Activated CD8-positive, alpha-beta T cell treated with anti-CD3 and anti-CD28 coated beads, Interleukin-2, amount 10 ng/mL, durations not matched to agents 7 days and 5 days (primary cell): ENCODE measurements at places on chromosomes 3 and 15. TPM values are rescaled to one million over a fixed set of nuclear protein-coding genes. Genes with fewer than 3 reads are reported as not detected.

The IL20RB gene
- total RNA-seq, result 1.6 TPM

The TNNC1 gene
- total RNA-seq, result 2.1 TPM

The CDHR4 gene
- total RNA-seq, result not detected

The SCN11A gene
- total RNA-seq, result not detected

The CD200 gene
- 1.4 TPM for total RNA-seq

The PARP3 gene
- total RNA-seq, result 20.4 TPM

The ROPN1 gene
- not detected for total RNA-seq

The CPNE4 gene
- not detected for total RNA-seq

The LSAMP gene
- not detected for total RNA-seq

The AMIGO3 gene
- 0.95 TPM for total RNA-seq

The LOXL1 gene
- total RNA-seq, result 5.9 TPM

DNA sequence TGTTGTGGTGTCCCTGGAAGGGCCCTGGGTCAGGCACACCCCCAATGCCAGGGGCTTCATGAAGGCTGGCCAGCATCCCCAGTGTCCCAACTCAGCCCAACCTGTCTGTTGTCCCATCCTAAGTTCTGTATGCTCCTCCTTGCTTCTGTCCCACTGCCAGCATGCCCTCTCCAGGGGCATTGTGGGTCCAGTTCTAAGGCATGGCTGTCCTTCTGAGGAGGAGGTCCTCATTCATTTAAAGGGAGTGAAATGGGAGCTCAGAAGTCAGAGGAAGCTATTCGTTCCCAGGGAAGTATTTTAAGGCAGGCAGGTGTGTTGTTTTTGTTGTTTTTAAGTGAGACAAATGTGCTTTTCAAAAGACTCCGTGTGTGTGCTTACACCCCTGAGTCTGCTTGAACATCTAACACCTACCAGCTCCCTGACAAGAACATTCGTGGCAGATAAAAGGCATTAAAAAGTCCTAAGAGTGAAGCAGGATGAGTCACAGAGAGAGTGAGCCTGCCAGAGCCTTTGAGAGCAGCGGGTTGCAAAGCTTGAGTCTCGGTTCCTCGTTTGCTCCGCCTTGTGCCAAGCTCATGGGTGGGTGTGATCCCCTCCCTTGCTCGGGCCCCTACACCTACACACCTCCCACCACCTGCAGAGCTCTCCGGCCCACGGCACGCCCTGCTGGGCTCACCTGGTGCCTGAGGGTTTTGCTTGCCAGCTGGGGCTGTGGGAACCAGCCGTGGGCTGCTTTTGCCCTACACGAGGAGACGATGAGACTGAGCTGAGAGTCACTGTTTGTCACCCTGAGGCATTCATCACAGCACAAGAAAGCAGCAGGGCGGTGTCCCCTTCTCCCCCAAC is 183.4 kb upstream of the TOPAZ1 start:
- DNase-seq, result peak; percentile 32
- H3K4me1 ChIP-seq, result peaks cover 33% of the 10 kb centered on the region
- no peak overlapping the region for H3K4me3 ChIP-seq
- H3K36me3 ChIP-seq, result no peaks in the 10 kb centered on the region
- no peak overlapping the region for H3K27ac ChIP-seq
- peaks cover 7% of the 10 kb centered on the region for H3K27me3 ChIP-seq

- H3K4me3 ChIP-seq, result peak overlapping the region; percentile 95
- H3K4me1 ChIP-seq, result peaks cover 70% of the 10 kb centered on the region
- peaks cover 62% of the 10 kb centered on the region for H3K36me3 ChIP-seq
These were observed 3.1 kb downstream of the TIPARP start for GRCh38 chr3:156677536-156677935.

DNA sequence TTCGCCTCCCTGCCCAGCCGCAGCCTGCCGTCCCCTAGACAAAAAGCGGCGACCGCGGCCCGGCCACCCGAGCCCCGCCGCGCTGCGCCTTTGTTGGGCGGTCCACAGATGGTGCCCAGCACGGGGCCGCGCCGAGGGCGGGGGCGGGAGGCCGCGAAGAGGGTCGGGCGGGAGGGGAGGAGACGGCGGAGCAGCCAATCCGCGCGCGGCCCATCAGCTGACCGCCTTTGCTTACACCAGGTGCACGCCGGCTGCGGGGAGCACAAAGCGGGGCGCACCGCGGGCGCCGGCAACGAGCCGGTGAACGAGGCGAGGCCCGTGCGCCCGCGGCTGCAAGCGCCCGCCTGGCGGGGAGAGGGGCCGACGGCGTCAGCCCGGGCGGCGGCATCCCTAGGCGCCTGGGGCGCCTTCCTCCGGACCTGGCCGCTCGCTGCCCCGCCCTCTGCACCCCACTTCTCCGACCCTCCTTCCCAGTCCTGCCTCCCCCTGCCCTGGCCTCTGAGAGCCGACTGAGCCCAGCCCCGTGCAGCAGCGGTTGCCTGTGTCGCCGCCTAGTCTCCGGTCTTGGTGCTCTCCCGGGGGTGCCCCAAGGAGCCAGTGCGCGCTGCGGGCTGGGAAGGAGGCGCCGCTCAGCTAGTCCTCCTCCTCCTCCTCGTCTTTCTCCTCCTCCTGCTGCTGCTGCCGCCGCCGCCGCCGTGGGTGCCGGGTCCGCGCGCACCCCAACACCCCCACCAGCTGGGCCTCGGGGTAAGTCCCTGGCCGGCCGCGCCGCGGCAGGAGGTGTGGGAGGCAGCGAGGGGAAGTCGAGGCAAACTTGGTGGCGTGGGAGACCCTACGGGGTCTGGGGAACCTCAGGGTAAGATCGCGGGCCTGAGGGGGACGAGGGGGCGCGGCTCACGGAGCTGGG is at the start of gene LRRN1:
TSS of gene LRRN1 (plus strand) at position 259 of the 907 bp plus-strand sequence. CDS start 45,211 bp downstream, outside the sequence.
- H3K27me3 ChIP-seq, result peaks cover 33% of the 10 kb centered on the region
- no peaks in the 10 kb centered on the region for H3K36me3 ChIP-seq
- peak within 1 kb of the TSS; percentile 80 for H3K4me3 ChIP-seq

GRCh38 chr3:154952553-154952952 is 127.6 kb upstream of the MME start:
- no peaks in the 10 kb centered on the region for H3K36me3 ChIP-seq
- H3K4me1 ChIP-seq, result no peaks in the 10 kb centered on the region
- no peak overlapping the region for H3K4me3 ChIP-seq
- H3K27ac ChIP-seq, result no peak overlapping the region
- no peak for DNase-seq
- no peaks in the 10 kb centered on the region for H3K27me3 ChIP-seq

DNA sequence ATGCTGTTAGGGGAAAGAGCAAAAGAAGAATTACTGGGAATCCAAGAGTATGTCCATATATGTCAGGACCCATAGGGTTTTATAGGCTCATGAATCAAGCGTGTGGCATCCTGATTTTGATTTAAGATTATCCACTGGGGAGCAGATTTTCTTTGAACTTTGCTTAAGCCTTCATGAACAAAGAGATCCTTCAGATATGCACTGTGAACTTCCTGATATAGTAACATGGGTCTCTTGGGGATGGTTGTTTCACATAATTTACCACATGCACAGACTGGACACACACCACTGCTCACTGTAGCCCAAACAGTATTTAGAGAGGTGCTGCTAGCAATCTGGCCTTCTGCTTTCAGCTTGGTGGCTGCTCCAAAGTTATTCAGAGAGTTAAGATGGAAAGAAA is 200.9 kb upstream of the ZPLD1 start:
- no peak overlapping the region for H3K27ac ChIP-seq
- peaks cover 3% of the 10 kb centered on the region for H3K4me1 ChIP-seq
- no peak for DNase-seq
- no peak overlapping the region for H3K4me3 ChIP-seq

DNA sequence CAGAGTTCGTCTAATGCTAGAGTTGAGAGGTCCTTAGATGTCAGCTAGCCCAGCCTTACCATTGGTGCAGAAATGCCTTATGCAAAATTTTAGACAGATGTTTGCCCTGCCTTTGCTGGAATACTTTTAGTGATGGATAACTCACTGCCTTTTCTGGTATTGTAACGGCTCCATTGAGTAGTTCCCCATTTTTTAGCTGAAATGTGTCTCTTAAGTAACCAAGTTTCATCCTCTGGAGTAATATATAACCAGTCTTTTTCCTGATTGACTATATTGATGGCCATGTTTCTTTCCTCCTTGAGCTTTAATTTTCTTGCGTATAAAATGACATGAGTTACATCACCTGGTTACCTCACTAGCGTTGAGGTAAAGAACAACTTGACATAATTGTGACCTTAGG is 45.0 kb downstream of the SNRK start:
- no peak for DNase-seq
- H3K4me1 ChIP-seq, result peaks cover 27% of the 10 kb centered on the region
- no peak overlapping the region for H3K4me3 ChIP-seq
- H3K27ac ChIP-seq, result no peak overlapping the region

DNA sequence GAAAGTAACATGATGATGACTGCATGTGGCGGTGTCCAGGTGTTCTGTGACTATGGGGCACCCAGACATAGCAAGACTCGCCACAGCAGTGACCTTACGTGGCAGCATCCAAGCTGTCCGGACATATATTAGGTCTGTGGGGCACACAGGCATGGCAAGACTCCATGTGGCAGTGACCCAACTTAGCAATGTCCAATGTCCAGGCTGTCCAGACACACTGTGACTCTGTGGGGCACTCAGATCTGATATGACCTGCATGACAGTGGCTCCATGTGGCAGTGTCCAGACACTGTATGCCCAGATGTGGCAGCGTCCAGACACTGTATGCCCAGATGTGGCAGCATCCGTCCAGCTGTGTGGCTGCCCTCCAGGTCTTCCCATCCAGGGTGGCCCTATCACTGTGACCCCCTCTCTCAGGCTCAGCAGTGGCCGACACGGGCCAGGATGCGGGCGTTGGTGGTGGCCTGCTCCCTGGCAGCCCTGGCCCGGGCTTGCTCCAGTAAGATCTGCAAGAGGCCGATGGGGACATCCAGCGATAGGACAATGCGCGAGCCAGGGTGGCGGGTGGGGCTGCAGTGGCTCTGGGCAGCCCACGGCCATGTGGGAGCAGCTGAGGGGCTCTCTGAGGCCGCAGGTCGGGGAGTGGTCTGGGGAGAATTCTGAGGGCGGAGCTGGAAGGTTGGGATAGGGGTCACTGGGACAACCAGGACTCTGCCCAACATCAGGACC is 1.1 kb downstream of the UCN2 start:
- no peaks in the 10 kb centered on the region for H3K36me3 ChIP-seq
- H3K27ac ChIP-seq, result no peak overlapping the region
- H3K4me3 ChIP-seq, result no peak overlapping the region
- peaks cover 3% of the 10 kb centered on the region for H3K27me3 ChIP-seq

GRCh38 chr15:58856086-58856485 is 77.4 kb downstream of the SLTM start:
- no peak overlapping the region for H3K4me3 ChIP-seq
- H3K27me3 ChIP-seq, result no peaks in the 10 kb centered on the region
- no peaks in the 10 kb centered on the region for H3K4me1 ChIP-seq
- peaks cover 14% of the 10 kb centered on the region for H3K36me3 ChIP-seq
- no peak for DNase-seq
- H3K27ac ChIP-seq, result no peak overlapping the region

GRCh38 chr3:141441381-141442364 is 45.2 kb upstream of the RASA2 start:
- peak overlapping the region; percentile 55 for H3K27ac ChIP-seq
- peak overlapping the region; percentile 20 for H3K4me3 ChIP-seq
- H3K36me3 ChIP-seq, result peaks cover 51% of the 10 kb centered on the region
- peaks cover 31% of the 10 kb centered on the region for H3K4me1 ChIP-seq
- no peaks in the 10 kb centered on the region for H3K27me3 ChIP-seq
- peak; percentile 87 for DNase-seq

- peaks cover 12% of the 10 kb centered on the region for H3K4me1 ChIP-seq
- H3K27me3 ChIP-seq, result peaks cover 76% of the 10 kb centered on the region
- H3K27ac ChIP-seq, result no peak overlapping the region
- no peaks in the 10 kb centered on the region for H3K36me3 ChIP-seq
- peak overlapping the region; percentile 34 for H3K4me3 ChIP-seq
These were observed 1.2 kb downstream of the HRH1 start for GRCh38 chr3:11155341-11156025.

GRCh38 chr3:27392950-27393679 is 23.9 kb upstream of the NEK10 start:
- DNase-seq, result no peak
- H3K4me3 ChIP-seq, result no peak overlapping the region
- no peak overlapping the region for H3K27ac ChIP-seq
- no peaks in the 10 kb centered on the region for H3K4me1 ChIP-seq

- H3K4me3 ChIP-seq, result no peak overlapping the region
- H3K27ac ChIP-seq, result no peak overlapping the region
- H3K27me3 ChIP-seq, result no peaks in the 10 kb centered on the region
- no peaks in the 10 kb centered on the region for H3K4me1 ChIP-seq
These were observed 235.7 kb downstream of the MCTP2 start for GRCh38 chr15:94467034-94467433.

- H3K27ac ChIP-seq, result no peak overlapping the region
- peaks cover 18% of the 10 kb centered on the region for H3K27me3 ChIP-seq
- peaks cover 7% of the 10 kb centered on the region for H3K4me1 ChIP-seq
- H3K4me3 ChIP-seq, result no peak overlapping the region
- DNase-seq, result no peak
These were observed 4.5 kb upstream of the SEMA3B start for GRCh38 chr3:50264383-50264963.

DNA sequence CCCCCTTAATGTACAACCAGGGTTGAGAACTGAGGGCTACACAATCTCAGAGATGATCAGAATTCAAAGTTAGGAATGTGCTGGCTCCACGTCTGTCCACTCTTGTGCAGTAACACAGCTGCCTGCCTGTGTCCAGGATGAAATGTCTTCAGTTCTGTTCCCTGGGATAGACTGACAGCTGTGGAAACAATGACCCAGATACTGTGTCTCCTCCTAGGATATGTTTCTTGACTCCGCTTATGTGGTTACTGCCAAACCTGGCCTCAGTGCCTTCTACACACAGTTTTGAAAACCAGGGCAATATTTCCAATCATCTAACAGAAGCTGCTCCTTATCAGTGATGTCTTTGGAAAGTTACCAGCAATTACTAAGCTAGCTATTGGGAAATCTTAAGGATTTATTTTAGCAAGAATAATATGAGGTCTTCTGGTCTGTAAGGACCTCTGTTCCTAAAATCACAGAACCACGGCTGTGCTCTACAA is 67.6 kb downstream of the NOX5 start:
- no peaks in the 10 kb centered on the region for H3K36me3 ChIP-seq
- DNase-seq, result no peak
- no peaks in the 10 kb centered on the region for H3K4me1 ChIP-seq
- H3K4me3 ChIP-seq, result no peak overlapping the region

DNA sequence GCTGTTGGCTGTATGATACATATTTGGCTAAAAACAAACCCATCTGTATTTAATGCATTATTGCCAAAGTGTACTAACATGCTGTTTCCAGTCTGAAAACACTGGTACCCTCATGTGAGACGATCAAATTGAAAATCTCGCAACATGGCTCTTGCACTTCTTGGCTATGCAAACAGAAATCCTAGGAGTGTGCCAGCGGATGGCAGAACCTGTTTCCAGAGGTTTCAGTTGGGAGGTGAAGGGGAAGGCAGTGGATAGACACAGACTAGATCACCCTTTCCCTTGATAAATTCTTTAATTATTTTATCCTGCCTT is 350.3 kb downstream of the TUSC7 start:
- DNase-seq, result no peak
- H3K4me1 ChIP-seq, result no peaks in the 10 kb centered on the region
- H3K27me3 ChIP-seq, result no peaks in the 10 kb centered on the region
- no peaks in the 10 kb centered on the region for H3K36me3 ChIP-seq
- H3K27ac ChIP-seq, result no peak overlapping the region
- no peak overlapping the region for H3K4me3 ChIP-seq

GRCh38 chr3:33956776-33957175 is 158.3 kb downstream of the PDCD6IP start:
- H3K27me3 ChIP-seq, result no peaks in the 10 kb centered on the region
- H3K4me1 ChIP-seq, result no peaks in the 10 kb centered on the region
- no peak overlapping the region for H3K4me3 ChIP-seq
- no peak for DNase-seq
- H3K36me3 ChIP-seq, result no peaks in the 10 kb centered on the region

GRCh38 chr3:132294906-132295305 is 22.3 kb upstream of the ACP3 start:
- no peaks in the 10 kb centered on the region for H3K36me3 ChIP-seq
- H3K4me1 ChIP-seq, result no peaks in the 10 kb centered on the region
- no peak overlapping the region for H3K27ac ChIP-seq
- no peak overlapping the region for H3K4me3 ChIP-seq
